Caki2 (cell line): ENCODE measurements at places on chromosomes 3 and 15. TPM values are rescaled to one million over a fixed set of nuclear protein-coding genes. Genes with fewer than 3 reads are reported as not detected.

- DNase-seq = no peak
These were observed 449.0 kb upstream of the LMCD1 start for GRCh38 chr3:8052659-8053058.

The PPP4R2 gene
- total RNA-seq = 22.0 and 28.4 TPM in 2 replicates

DNA sequence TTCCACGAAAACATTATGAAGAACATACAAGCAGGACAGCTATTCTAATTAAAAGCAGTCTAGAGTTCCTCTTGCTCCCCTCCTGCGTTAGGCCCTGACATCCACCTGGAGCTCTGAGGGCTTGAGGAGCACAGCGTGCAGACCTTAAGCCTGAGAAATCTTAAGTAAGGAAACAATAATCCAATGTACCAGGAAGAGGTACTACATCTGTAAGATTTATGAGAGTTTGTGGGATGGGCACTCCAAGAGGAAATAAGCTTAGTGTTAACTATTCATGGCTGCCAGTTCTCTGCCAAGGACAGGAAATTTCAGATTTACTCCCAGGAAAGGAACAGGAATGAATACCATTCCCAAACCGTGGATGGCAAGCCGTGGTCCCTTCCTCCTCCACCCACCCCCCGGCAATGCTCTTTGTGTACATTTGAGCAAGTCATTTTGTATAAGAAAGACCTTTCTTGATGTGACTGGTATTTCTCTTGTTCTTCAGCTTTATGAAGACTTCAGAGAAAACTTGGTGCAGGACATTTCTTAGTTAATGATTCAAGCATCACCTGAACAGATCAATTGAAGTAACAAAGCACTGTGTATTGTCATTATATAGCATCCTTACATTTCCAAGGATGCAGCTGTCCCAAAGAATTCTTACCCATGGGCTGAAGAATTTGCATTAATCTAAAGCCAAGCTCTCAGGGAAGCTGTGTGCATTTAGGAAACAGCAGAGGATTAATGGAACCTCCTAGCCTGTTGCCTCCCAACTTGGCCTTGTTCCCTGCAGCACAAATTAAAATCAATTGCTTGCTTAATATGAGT lies 28.8 kb upstream of the VILL start:
- DNase-seq = no peak

The CHRNA7 gene
- 5.7 TPM in 1 of 2 replicates, not detected in the other for total RNA-seq

DNA sequence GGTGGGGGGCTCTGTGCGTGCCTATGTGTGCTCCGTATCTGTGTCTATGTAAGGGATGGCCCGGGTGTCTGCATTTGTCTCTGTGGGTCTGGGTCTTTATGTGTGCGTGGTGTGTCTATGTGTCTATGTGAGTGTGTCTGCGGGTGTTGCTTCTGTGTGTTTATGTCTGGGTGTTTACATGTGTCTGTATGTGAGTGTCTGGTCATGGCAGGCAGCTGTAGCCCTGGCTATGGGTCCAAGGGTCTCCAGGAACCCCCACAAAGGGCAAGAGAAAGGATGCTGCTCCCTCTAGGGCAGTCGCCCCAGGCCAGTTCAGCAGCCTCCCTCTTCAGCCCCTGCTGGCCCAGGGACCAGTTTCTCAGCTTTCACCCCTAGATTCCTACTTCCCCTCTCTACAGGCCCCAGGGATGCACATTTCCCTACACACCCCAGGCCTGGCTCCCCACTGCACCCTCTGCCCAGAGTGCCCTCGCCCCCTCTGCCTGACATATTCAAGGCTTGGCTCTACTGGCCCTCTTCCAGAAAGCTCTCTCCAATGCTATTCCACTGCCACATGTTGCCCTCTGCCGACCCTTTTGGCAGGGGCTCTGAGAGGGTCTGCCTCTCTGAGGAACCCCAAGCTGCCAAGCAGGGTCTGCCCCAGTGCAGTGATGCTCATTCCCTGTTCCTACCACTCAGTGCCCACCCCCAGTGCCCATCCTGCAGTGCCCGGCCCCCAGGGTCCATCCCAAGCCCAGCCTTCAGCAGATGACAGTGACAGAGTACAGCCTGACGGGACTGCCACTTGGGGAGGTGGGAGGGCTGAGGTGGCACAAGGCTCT lies 1.0 kb upstream of the MYL3 start:
- no peak for DNase-seq

The ZSCAN29 gene
- 8.4 and 15.9 TPM in 2 replicates for total RNA-seq

GRCh38 chr15:74317820-74318375 lies 49.5 kb downstream of the CYP11A1 start:
- DNase-seq = peak; percentile 57

DNA sequence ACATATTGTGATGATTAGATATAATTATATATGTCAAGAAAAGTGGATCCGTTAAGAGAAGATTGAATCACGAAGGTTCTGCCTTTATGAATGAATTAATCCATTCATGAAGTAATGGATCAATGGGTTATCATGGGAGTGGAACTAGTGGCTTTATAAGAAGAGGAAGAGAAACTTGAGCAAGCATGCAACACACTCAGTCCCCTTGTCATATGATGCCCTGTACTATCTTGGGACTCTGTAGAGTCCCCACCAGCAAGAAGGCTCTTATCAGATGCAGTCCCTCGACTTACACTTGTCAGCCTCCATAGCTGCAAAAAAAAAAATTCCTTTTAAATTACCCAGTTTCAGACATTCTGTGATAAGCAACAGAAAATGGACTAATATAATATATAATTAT lies 301.9 kb downstream of the RAP2B start:
- no peak for DNase-seq

GRCh38 chr3:138007898-138008297 lies 2.1 kb upstream of the CLDN18 start:
- no peak for DNase-seq

DNA sequence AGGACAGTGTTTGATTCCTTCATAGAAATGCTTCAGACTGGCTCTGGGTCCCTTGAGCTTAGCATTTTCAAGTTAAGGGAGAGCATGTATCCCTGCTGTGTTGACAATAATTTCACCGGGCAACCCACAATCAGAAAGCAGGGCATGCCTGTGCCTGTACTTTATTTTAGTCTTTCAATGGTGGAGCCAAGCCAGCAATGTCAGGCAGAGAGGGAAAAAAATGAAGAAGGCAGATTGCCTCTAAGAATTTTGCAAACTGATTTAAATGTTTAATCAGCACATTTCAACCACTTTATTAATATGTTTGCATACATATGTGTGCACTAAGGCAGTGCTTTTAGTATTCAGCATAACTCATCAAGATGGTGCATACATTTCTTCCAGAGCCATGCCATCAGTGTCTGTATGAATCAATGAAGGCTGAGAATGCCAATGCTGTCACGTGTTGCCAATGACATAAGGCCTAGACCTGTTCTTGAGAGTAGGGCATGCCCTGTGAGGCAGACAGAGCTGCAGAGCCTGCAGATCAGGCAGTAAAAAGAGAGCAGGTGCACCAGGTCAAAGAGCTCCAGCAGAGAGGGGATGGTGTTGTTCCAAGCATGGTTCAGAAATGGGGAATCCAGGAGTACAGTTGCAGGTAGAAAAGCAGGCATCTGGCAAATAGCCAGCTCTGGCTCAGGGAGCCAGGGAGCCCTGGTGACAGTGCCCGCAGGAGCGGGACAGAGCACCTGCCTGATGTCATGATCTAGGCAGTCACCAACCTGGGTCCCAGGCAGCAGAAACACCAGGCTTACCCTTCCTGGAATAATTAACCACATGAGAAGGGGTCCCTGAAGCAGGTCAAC lies 508.5 kb downstream of the GABRG3 start:
- peak; percentile 11 for DNase-seq

The QRICH1 gene
- 88.8 and 107 TPM in 2 replicates for total RNA-seq

- no peak for DNase-seq
These were observed 13.3 kb upstream of the ABHD10 start for GRCh38 chr3:111965484-111965883.

DNA sequence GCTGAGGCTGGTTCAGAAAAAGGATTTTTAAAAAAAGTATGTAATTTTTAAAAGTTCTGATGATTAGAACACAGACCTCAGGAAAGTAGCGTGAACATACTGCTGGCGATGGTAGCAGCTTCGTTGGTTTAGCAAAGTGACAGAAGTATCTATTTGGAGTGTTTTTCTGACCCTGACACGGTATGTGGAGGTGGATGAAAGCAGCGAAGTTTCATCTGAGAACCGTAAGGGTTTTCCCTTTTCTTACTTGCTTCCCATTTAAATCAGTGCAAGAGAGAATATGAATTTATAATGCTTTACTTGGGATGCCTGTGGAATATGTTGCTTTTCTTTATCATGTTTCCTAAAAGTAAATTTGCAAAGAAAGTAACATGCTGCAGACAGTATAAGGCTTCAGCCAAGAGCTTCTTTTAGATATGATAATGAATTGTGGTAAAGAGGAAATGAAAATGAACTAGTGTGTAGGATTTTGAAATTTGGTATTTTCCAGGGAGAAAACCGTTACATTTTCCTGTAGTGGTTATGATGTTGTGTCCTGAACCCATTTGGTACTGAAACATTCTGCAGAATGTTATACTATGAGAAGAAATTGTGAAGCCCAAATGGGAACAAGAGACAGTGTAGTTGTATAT lies 3.9 kb downstream of the CHST2 start:
- no peak for DNase-seq

The MITF gene
- total RNA-seq = 26.3 and 32.1 TPM in 2 replicates

The GOLGA8O gene
- 0.72 and 6.1 TPM in 2 replicates for total RNA-seq

- no peak for DNase-seq
These were observed 1.9 kb downstream of the RHO start for GRCh38 chr3:129530251-129530791.

The TOPAZ1 gene
- not detected in 2 replicates for total RNA-seq

- no peak for DNase-seq
These were observed 170.1 kb downstream of the ROBO1 start for GRCh38 chr3:79597709-79598108.

The LHFPL4 gene
- total RNA-seq = not detected in 2 replicates

DNA sequence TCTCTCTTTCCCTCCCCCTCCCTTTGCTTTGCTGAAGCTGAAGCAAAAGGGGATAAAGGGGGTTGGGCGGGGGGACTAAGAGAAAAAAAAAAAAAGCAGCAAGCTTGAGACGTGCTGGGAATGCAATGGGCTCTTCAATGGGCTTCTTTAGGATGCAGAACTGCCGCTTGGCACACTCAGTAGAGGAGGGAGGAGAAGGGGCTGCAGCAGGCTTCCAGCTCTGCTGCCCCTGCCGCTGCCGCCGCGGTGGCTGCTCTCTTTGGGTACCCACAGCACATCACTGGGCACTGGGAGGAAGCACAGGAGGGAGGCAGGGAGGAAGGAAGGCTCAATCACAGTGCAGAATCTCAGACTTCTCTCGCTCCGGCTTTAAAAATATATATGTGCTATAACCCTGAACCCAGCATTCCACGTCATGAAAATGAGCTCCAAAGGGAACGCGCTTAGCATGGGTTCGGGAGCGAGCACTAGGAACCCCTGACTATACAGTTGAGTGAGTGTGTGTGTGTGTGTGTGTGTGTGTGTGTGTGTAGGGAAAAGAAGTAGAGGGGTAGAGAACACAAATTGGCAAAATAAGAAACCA lies 3.5 kb downstream of the SLITRK3 start:
- no peak for DNase-seq

The SLCO3A1 gene
- total RNA-seq = 12.8 and 23.4 TPM in 2 replicates

The GOLGA6D gene
- not detected in 2 replicates for total RNA-seq

The MAGI1 gene
- 0.88 and 1.3 TPM in 2 replicates for total RNA-seq

The ZNF280D gene
- total RNA-seq = 5.5 and 10.7 TPM in 2 replicates

DNA sequence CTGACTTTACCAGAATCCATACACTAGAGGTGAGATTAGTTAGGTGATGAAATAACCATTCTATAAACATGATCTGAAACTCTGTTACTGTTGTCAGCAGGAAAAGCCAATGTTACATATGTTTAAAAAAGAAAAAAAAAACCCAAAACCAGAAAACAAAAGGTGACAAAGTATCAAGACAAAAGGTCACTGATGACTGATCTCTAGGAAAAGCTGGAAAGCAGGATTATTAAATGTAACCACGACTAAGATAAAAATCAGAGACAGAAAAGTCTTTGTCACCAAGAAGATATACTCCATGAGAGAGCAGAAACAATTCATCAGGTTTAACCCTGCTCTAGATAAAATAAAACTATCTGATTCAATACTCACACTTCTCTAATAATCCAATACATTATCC lies 5.4 kb upstream of the SETD5 start:
- DNase-seq = no peak

DNA sequence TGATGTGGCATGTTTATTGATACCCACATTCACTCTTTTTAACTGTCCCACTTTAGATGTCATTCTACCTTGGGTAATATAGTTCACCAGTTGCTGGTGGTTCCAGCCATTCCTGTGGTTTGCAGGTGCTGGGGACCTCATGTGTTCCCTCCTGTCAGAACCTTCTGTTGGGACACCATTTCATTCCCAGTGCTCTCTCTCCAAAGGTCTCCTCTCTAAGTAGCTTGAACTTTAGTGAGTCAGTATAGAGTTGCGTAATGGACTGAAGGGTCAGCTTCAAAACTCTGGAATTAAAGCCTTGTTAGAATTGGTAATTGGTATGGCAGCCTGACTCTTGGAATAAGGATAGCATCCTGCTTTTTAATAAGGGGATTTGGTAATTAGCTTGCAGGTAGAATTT lies 108.5 kb downstream of the PLCL2 start:
- no peak for DNase-seq

- no peak for DNase-seq
These were observed 479.0 kb downstream of the GABRG3 start for GRCh38 chr15:27449941-27450340.

The HESX1 gene
- 0.84 and 1.7 TPM in 2 replicates for total RNA-seq

GRCh38 chr3:44648564-44649229 lies at the start of gene ZNF35:
ZNF35 (plus strand) TSS chr3:44648732; CDS start chr3:44651068, 2,336 bp downstream.
- peak; percentile 68 for DNase-seq

GRCh38 chr3:61922118-61922517 lies 360.7 kb downstream of the PTPRG start:
- DNase-seq = no peak

DNA sequence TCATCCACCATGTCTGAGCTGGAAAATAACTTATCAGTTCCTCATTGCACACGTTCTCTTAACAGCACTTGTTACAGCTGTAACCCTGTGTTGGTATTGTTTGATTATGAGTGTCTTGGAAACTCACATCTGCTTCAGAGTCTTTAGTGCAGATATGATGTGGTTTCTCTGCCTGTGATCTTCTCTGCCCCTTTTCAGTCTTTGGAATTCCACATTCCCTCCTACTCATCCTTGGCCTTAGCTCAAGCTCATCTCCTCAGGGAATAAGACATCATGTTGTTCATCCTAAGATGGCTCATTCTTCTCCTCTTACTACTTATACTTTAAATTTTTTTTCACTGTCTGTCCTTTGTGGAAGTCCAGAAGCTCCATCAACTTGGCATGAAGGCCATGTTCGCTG lies 77.7 kb downstream of the SYNPR start:
- no peak for DNase-seq

The MYLK gene
- 28.8 and 34.2 TPM in 2 replicates for total RNA-seq

DNA sequence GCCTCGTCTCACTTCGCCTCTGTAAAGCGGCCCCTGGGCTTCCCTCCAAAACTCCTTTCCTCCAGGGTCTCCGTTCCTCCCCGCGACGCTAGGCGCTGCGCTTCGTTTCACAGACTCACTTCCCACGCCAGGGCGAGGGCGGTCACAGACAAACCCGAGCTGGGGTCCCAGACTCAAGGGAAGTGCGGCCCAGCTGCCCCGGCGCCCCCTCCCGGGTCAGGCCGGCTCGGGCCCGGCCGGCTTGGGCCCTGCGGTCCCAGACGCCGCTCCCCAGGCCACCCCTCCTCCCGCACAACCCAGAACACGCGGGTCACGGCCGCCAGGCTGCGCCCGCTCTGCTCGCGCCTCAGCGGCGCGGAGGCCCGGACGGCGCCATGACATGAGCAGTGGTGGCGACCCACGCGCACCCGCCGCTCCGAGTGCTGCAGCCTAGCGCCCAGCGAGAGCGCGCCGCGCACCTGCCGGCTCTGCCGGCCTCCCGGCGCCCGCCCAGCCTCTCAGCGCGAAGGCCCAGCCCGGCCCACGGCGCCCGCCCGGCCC lies 547 bp downstream of the NUP210 start:
- peak; percentile 29 for DNase-seq
